Activated CD8-positive, alpha-beta T cell treated with anti-CD3 and anti-CD28 coated beads for 36 hours (primary cell): ENCODE measurements at places on chromosomes 3 and 15. TPM values are rescaled to one million over a fixed set of nuclear protein-coding genes. Genes with fewer than 3 reads are reported as not detected.

Gene C2CD4A
- 1.0 TPM for total RNA-seq

Gene PTPRG
- total RNA-seq: not detected

Gene GOLGA6L9
- total RNA-seq: 3.8 TPM

Gene CASR
- total RNA-seq: not detected

- no peak for DNase-seq
These were observed 16.6 kb downstream of the OXTR start for GRCh38 chr3:8752832-8753231.

GRCh38 chr15:48905216-48905615 is 27.3 kb downstream of the EID1 start:
- no peak for DNase-seq

DNA sequence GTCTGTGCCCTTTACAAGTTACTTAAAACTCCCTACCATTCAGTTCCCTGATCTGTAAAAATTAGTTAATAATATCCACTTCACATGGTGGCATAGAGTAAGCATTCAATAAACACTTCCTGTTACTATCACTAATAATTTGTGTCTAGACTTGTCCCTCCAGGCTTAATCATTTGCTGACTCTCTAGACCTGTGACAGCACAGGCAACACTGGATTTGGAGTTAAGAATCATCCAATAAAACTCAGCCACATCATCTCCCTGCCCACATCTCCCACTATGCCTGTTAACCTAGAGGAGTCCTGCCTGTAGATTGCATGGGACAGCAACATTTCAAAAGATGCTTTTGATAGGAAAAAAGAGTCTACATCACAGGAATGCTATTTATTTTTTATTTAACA is 564.6 kb downstream of the MFSD1 start:
- no peak for DNase-seq

GRCh38 chr3:116939091-116939490 is 229.5 kb downstream of the TUSC7 start:
- no peak for DNase-seq

- DNase-seq: no peak
These were observed 52.0 kb downstream of the CD86 start for GRCh38 chr3:122107171-122107570.

DNA sequence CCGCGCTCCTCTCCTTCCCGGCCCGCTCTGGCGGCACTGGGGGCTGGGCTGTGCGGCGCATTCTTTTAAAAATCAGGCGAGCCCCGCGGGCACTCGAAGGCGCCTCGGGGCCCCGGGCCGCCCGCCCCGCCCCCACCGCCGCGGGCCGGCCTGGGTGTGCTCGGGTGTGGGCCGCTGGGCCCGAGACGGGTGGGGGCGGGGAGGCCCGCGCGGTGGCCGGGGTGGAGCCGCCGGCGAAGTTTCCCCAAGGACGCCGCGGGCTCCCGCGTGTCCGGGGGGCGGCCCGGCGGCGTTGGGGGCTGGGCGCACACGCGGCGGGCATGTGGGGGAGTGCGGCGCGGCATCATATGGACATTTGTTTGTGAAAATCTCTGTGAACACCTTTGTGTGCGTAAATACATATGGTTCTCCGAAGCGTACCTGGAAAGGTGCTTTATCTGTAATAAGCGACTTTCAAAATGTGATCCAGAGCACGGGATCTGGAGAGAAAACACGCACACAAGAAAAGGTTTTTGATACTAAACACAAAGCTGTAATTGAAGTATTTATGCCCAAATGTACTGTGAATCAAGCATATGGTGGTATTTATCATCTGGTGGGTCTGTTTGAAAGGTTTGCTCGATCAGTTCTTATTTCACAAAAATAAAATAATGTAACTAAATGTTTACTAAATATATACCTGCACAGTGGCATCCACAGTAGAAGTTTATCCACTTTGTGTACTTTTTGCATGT is 612 bp upstream of the TBL1XR1 start:
- DNase-seq: peak; percentile 68
